Sigmoid colon (tissue), 7 donors: ENCODE measurements at places on chromosomes 6 and 20.

GRCh38 chr20:24616258-24617079 lies 147.0 kb downstream of the SYNDIG1 start:
- DNase-seq: no peak

GRCh38 chr20:10747019-10747418 lies 73.2 kb upstream of the JAG1 start:
- no peak for DNase-seq

DNA sequence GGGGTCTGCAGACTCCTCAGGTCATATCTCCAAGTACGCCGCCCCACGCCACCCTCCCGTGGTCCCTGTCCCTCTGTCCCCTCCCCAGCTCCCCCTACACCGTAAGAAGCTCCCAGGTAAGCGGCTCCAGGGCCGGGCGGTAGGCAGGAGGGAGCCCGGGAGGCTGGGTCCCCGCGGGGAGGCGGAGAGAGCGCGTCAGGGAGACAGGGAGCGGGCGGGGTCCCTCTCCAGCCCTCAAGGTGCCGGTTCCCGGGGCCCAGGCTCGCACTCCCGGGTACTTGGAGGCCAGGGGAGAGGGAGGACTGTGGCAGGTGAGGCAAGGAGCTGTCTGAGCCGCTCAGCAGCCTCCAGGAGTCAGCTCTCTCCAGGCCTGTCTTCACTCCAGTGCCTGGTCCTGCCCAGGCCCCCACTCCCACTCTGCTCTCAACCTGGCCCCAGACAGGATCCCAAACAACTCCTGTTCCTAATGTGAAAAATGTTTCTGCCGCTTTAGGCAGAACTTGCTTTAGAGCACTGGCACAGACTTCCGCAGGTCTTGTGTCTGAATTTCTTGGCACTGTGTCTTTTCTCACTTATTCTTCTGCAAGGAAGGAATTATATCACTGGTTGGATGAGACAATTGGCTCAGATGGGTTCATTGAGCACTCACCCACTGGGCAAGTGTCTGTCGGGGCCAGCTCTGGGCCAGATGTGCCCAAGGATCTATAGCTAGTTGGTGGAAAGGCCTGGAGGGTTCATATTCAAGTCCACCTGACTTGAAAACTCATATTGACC lies 36.6 kb downstream of the HLA-G start:
- no peak for DNase-seq

GRCh38 chr6:99318566-99318965 lies 30.9 kb downstream of the FAXC start:
- DNase-seq: no peak

- no peak for DNase-seq
Measured at GRCh38 chr6:116287689-116288282, 8.1 kb upstream of the TSPYL1 start.

- no peak for DNase-seq
Measured at GRCh38 chr6:125019918-125020317, 57.7 kb downstream of the RNF217 start.

DNA sequence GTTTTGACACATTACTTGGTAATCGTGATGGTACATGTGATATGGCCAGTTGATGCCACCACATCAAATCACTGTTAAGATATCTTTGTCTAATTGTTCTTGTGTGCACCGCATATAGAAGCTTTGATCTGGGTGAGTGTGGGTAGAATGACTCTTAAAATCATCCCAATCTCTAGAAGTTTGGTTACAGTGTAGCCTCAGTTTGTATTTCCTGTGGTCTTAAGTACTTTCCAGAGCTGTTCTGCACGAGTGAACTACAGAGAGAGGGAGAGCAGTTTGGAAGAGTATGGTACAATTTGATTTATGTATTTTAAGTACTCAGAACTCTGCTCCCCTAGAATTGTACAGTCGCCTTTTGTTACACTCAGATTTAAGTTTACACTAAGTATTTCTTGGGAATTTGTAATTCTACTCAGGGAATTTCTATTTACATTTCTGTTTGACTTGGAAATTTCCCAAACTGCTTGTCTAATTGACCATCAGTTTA lies 37.5 kb downstream of the SNX9 start:
- no peak for DNase-seq

GRCh38 chr6:47230579-47230978 lies 79.1 kb downstream of the TNFRSF21 start:
- no peak for DNase-seq

DNA sequence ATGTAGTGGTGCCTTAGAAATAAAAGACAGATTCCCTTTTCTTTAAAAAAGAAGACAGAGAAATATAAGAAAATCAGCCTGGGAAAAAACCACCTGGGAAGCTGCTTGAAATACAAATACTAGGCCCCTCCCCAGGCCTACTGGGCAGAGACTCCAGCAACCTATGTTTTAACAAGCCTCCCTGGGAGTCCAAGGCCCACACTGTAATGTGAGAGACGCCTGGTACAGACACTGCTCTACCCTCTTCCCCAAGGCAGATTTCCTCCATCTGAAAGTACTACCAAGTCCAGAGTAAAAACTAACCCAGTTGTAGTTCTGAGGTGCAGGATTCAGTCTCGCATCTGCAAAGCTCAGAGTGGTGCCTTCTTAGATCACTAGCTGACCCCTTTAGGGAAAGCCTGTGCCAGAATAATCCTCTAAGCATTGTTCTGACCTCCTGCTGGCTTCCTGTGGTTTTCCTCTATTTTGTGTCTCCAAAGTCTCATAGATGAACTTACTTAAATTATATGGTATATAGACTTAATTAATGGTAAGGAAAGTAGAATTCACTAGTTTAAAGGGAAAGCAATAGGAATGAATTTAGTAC lies 270.2 kb upstream of the SLC35B3 start:
- no peak for DNase-seq

DNA sequence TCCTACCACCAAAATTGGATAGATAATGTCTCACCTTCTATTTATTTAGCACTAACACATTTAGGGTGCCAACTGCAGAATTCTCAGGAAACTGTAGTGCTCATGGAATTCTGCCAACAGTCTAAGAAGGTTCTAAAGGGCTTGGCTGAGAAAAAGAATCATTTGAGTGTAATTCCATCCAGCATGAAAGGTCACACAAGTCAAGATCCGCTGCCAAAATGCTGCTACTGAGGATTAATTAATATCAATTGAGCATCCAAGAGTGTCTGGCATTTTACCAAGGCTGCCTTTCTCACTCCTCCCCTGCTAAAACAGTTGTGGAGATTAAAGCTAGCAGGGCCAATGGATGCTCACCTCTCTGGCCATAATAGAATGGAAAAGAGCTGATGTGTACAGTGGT lies 112.7 kb downstream of the FHL5 start:
- no peak for DNase-seq

GRCh38 chr6:71138376-71138775 lies 150.2 kb upstream of the OGFRL1 start:
- DNase-seq: no peak

DNA sequence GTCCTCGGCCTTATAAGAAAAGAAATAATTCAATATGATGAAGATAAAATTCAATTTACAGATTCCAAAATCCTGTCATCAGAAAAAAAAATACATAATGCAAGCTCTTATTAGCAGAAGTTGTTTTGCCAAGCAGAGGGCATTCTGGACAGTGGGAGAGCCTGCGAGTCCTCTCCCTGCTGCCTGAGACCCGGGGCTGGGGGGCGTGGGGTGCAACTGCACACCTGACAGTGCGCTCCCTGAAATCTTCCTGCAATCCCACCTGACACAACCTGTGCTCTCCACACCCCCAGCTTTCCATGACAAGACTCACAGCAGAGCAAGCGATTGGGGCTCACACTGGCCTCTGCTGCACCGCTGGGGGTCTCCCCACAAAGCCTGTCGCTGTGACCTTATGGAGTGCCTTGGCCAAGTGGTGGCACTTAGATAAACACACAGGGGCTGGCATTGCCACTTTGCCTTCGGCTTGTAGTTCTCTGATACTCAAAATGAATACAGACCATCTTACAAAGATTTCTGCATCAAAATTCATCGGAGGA lies 130.3 kb upstream of the PDE10A start:
- no peak for DNase-seq

GRCh38 chr6:107057679-107058078 lies 29.7 kb downstream of the MTRES1 start:
- DNase-seq: no peak
